ENCODE measurements at places on chromosomes 4 and X. TPM values are rescaled to one million over a fixed set of nuclear protein-coding genes. Genes with fewer than 3 reads are reported as not detected.
A peak's percentile ranks its signal among the peaks of the same experiment; 100 is the strongest.

GRCh38 chrX:9374555-9374954 lies 90.3 kb upstream of the TBL1X start:
- H3K27ac ChIP-seq = no peak overlapping the region
- no peaks in the 10 kb centered on the region for H3K36me3 ChIP-seq
- no peak overlapping the region for H3K4me3 ChIP-seq
- H3K4me1 ChIP-seq = no peaks in the 10 kb centered on the region

EMCN gene
- total RNA-seq = 0.22 TPM

DNA sequence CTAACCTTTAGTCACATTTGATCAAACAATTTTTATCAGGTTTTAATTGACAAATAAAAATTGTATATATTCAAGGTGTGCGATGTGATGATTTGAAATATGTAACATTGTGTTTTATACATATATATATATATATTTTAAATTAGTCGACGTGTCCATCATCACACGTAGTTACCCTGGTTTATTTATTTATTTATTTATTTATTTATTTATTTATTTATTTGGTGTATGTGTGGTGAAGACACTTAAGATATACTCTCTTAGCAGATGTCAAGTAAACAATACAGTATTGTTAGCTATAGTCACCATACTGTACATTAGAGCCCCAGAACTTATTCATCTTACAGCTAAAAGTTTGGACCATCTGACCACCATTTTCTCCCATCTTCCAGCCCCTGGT lies 224.9 kb upstream of the HHIP start:
- no peak for DNase-seq
- H3K36me3 ChIP-seq = no peaks in the 10 kb centered on the region
- no peaks in the 10 kb centered on the region for H3K27me3 ChIP-seq
- H3K4me1 ChIP-seq = no peaks in the 10 kb centered on the region

DNA sequence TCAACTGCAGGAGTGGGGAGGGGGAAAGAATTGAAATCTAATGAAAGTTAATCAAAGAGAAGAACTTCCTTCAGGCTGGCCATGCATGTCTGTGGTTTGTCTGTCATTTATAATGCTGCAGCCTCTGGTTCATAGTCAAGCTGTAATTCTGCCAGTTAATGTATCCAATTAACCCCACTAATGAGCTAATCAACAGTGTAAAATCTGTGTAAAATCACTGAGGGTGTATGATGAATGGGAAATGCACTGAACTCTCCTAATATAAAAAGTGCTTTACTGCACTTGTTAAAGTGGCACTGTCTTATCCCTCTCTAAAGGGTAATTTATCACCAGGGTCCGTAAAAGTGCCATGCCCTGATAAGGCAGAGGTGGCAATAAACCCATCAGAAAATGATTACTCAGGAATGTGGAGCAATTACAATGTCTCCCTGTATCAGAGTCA lies 798.1 kb downstream of the PDHA2 start:
- no peaks in the 10 kb centered on the region for H3K4me1 ChIP-seq
- no peak for DNase-seq
- no peaks in the 10 kb centered on the region for H3K36me3 ChIP-seq
- H3K4me3 ChIP-seq = no peak overlapping the region

SMIM31 gene
- total RNA-seq = not detected

CNKSR2 gene
- 0.76 TPM for total RNA-seq

AMOT gene
- 1.5 TPM for total RNA-seq

- H3K27me3 ChIP-seq = no peaks in the 10 kb centered on the region
- peak; percentile 97 for DNase-seq
- peak overlapping the region; percentile 69 for H3K27ac ChIP-seq
- H3K4me1 ChIP-seq = peaks cover 51% of the 10 kb centered on the region
Observed at GRCh38 chr4:106365613-106366012, 3.0 kb downstream of the GIMD1 start.

DDIT4L gene
- 3.2 TPM for total RNA-seq

MAOB gene
- total RNA-seq = not detected

GASK1B gene
- 6.2 TPM for total RNA-seq
